GM06990 (cell line): ENCODE measurements at places on chromosomes 4 and X.
A peak's percentile ranks its signal among the peaks of the same experiment; 100 is the strongest.

- no peak for DNase-seq
These were observed 40.0 kb downstream of the CDS1 start for GRCh38 chr4:84622959-84623358.

GRCh38 chr4:26051240-26051639 is 137.2 kb downstream of the SMIM20 start:
- no peak for DNase-seq

DNA sequence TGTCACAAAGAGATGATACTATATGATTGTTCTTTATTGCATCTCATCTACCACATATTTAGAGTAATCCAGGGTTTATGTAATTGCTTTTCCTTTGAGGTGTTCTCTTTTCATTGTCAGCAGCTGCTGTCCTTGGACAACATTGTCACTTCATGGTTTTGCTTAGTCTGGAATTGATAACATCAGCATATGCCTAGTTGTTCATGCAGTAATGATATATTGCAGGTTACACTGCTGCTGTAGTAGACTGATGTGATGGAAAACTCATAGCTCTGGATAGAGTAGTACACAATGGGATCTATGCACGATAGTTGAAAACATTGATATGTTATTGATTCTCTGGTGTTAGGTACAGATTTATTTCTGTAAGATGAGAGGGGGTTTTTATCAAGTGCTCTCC is 13.7 kb downstream of the NEIL3 start:
- DNase-seq: no peak

DNA sequence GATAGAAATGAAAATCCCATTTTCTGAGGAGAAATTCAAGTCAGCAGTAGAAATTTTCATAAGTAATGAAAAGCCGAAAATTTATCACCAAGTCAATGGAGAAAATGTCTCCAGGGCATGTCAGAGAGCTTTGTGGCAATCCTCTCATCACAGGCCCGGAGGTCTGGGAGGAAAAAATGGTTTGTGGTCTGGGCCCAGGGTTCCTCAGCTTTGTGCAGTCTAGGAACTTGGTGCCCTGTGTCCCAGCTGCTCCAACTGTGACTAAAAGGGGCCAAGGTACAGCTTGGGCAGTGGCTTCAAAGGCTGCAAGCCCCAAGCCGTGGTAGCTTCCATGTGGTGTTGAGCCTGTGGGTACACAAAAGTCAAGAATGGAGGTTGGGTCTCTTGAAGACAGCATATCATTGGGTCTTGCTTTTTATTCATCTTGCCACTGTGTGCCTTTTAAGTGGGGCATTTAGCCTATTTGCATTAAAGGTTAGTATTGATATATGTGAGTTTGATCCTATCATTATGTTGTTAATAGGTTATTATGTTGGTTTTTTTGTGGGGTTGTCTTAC is 608.5 kb downstream of the PDHA2 start:
- no peak for DNase-seq

DNA sequence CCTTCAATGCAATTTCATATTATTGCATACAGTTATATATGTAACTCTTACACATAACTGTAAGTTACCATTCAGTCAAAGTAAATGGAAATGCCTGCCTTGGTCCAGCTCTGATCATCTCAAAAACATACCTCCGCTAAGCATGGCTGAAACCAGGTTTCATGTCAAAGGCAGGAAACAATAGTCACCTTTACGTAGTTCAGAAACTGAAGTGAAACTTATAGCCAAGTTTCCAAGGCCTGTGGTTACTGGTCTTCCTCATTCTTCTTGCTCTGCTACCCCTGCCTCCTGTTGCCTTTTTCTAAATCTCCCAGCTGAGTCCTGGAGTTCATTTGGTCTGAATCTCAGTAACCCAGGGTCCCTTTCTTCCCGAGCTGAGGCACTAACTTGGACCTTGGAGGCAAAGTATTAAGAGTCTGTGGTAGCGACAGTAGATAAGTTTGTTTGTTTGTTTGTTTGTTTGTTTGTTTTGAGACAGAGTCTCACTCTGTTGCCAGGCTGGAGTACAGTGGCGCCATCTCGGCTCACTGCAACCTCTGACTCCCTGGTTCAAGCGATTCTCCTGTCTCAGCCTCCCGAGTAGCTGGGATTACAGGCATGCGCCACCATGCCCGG is 30.8 kb downstream of the DAPP1 start:
- DNase-seq: peak; percentile 66
